ENCODE measurements at places on chromosomes 13 and 19.

GRCh38 chr13:109974354-109974753, 188.0 kb upstream of the IRS2 start:
- DNase-seq = no peak

DNA sequence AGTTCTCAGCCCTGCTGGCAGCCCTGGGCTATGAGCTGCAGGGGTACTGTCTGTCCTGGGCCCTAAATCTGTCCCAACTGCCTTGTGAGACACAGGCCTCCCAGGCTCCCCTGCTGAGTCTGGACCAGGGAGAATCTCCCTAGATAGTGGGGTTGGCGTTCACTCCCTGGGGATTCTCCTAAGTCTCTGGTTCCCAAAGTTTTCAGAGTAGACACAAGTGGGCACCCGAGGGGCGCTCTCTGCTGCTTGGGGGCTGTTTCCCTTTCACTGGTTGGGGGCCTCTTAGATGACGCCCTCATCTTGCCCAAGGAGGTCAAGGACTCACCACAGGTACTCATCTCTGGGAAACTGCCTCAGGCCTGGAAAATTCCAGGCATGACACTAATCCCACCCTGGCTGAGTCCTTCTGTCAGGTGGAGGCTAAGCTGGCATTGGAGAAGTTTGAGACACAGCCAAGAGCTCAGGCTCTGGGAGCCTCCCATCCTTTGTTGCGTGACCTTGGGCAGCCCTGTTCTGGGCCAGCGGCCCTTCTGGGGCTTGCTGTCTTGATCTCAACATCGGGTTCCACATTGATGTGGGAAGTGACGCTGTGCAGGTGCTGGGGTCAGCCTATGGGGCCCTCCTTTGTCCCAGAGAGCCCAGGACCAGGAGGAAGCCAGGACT, 3.9 kb downstream of the RPL18A start:
- DNase-seq = no peak

DNA sequence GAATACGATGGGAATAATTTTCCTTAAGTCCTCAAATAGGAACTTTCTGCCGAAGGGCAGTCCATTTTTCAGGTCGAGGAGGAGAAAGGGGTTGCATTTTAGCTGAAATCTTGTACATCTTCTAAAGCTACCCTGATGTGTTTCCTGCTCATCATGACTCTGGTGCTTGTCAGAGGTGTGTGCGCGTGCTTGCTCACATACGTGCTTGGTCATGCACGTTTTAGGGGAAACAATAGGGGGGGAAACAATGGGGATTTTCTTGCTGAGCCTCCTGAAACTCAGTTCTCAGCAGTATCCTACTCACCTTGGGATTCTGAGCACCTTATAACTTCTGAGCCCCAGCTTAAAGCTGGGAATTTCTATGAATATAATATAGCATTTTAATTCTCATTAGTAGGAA, 44.7 kb downstream of the TM9SF2 start:
- DNase-seq = no peak

DNA sequence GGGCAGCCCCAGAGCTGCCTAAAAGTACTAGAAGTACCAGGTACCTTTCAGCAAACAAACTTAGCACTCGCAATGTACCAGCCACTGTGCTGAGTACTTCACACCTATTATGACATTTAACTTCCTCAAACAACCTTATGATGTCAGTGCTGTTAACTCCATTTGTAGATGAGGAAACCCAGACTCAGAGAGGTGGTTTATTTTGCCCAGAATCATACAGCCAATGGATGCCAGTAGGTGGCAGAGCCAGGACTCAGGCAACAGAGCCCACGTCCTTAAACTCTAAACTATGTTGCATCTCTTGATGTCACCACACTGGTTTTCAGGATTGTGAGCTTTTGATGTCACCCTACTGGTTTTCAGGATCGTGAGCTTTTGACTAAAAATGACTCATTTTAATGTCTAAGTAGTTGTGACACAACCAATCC, 78.9 kb downstream of the FLT1 start:
- DNase-seq = no peak

DNA sequence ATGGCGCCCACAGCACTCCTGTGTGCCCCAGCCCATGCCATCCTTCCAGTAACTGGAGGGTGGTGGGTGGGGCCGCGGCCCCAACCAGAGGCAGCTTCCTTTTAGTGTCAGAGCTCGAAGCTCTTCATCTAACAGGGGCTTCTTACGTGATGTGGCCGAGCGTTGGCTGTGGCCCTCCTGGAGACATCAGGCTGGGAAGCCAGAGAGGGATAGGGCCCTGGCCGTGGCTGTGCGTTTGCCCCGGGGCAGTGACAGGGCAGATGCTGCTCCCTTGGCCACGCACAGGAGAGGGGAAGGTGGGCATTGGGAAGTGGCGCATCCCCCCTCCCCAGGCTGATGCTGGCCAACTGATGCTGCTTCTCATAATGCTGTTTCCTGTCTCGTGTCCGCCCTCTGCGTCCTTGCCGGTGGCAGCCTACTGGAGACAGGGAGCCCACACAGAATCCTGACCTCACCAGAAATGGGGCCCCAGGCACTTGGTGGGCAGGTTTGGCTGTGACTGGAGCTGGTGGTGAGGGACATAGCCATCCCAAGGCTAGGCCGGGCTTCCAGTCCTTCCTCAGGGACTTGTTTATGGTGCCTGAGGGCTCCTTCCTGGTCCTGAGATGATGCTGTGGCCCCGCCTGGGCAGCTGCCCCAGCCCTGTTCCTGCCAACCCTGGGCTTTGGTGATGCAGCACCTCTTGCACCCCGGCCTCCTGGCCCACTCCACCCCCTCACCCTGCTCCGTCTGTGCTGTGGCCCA, 34.3 kb downstream of the ATP4B start:
- no peak for DNase-seq

GRCh38 chr13:79937771-79938216, 403.1 kb downstream of the SPRY2 start:
- DNase-seq = no peak

DNA sequence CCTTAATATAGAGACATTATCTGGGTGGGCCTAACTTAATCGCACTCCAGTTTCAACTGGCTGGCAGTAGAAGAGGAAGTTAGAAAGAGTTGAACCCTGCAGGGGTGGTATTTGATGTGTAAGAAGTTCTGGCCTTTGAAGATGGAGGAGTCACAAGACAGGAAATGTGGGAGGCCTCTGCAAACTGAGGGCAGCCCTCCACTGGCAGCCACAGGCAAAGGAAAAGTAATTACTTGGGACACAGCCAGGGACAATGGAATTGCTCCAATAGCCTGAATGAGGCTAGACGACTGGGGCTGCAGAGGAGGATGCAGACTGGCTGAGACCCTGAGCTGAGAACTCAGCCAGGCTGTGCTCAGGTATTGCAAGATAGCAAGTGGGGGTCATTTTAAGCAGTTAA, 703.3 kb upstream of the ARGLU1 start:
- DNase-seq = no peak
